ENCODE measurements at places on chromosomes 13 and 19.

- peak; percentile 46 for DNase-seq
Observed at GRCh38 chr19:1028062-1028926, 1.9 kb downstream of the CNN2 start.

- no peak for DNase-seq
Observed at GRCh38 chr19:51219307-51219706, 5.6 kb upstream of the CD33 start.

DNA sequence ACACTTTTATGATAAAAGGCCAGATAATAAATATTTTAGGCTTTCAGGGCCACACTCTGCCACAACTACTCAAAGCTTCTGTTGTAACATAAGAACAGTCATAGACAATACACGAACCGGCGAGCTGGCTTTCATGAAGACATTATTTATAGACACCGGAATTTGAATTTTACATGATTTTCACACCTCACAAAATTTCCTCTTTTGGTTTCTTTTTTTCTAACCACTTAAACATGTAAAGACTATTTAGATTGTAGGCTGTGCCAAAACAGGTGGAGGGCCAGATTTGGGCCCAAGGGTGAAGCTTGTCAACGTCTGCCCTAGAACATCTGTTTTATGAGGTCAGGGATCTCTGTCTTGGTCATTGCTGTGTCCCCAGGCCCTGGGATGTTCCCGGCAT lies 29.7 kb upstream of the FXYD3 start:
- DNase-seq: no peak

DNA sequence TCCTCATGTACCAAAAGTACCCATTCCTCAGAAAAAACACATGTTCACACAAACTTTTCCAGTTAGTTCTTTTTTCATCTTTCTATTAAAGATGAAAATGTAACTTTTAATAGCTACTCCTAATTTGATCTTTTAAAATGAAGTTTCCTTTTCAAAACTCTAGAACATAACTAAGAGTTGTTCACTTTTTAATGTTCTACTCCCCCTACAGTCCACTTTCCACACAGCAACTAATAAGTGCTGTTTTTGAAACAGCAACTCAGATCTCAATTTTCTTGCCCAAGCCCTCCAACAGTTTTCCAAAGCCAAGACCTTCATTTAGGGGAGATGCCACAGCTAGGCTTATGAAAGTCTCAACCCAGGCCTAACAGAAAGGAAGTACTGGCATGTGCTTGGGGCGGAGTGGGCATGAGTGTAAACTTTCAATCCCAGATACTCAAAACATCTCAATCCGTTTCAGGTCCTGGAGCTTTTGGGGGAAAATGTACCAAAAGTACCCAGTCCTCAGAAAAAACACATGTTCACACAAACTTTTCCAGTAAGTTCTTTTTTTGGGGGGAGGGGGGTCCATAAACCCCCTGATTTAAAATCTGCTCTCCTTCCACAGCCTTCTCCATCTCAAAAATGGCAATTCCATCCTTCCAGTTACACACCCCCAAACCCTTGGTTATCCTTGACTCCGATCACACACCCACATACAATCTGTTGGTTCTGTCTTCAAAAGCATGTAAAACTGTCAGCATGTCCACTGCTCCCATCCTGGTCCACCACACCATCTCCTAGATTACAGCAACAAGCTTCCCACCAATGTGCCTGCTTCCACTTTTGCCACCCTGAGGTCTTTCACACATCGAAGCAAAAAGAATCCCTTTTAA lies 2.0 kb downstream of the FBL start:
- peak; percentile 58 for DNase-seq

DNA sequence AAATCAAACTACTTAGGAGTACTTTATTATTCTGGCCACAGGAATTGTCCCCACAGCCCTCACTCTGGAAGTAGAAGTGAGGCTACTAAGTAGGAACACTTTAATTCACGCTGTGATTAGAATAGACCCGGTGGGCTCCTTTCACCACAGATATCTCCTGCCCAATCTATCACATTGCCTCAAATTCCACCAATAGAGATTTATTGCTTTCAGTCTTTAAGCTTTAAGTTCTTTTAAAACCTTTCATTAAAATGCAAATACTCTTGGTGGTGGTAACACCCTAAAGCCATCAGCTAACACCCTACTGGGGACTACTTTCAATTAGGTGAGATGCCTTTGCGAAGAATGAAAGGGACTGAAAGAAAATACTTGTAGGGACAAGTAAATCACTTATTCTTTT lies 181.9 kb downstream of the DACH1 start:
- DNase-seq: no peak

DNA sequence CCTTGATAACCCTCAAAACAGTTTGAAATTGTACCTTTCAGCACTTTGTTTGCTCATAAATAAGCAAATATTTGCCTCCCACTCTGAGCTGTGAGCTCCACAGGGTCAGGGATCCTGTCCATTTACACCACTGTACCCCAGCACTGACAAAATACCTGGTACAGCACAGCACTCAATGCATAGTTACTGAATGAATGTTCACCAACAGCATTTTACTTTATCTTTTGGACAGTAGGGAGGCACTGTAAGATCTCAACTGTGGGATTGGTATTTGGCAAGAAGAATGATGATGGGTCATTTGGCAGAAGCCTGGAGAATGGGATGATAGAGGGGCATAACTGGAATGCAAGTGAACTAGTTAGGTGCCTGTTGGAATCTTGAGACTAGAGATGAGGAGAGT lies 127.2 kb upstream of the ARGLU1 start:
- DNase-seq: no peak

GRCh38 chr19:47481460-47482052 lies 2.5 kb downstream of the KPTN start:
- DNase-seq: no peak

DNA sequence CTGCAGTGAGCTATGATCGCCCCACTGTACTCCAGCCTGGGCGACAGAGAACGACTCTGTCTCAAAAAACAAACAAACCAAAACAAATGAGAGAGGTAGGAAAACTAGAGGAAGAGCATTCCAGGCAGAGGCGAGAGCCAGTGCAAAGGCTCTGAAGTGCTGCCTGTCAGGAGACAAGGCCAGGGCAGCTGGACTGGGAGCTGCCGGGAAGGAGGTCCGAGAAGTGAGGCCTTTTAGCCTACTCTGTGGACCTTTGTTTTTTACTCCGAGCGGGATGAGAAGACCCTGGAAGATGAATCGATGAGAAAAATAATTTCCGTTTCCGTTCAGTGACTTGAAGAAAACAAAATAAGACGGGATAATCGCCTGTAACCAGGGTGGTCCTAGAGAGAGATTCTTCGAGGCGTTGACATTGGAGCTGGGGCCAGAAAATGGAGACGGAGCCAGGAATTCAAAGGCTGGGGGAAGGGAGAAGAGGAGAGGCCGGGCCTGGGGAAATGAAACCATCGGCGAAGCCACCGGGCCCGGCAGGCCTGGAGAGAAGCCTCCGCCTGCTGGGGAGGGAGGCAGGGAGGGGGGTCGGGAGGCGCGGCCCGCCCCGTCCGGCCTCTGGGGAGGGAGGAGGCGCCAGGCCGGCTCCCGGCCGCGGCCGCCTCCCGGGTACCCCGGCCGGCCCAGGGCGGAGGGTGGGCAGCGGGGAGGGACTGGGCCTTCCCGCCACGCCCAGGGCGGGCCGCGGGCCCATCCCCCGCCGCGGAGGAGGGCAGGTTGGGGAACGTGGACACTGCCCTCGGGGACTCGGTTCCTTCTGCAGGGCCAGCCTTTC lies 7.8 kb upstream of the SERTAD1 start:
- DNase-seq: peak; percentile 91

DNA sequence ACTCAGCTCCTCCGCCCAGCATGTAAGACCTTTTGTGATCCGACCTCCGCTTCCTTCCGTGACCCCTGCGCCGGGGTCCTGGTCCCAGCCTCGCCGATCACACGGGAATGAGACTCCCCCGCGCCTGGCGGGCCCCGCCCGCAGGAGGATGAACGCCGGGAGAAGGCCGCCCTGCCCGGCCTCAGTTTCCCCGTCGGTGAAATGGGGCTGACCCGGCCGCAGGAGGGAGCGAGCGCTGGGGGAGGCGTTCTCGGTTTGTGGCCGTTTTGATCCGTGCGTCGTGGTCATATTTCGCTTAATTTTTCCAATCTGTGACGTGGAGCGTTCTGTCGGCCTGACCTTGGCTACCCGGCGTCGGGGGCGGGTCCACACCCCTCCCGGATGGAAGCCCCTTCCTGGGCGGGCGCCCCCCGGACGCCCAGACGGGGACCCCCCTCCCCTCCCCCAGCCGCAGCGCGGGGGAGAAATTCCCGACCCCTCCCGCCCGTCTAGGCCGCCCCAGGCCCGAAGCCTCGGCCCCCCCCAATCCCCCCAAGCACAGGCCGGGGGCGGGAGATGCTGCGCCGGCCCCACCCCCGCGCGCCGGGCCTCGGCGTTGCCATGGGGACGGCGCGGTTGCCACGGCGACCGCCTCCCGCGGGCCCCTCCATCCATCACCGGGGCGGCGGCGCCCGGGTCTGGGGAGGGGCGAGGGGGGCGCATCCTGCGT lies 11.1 kb downstream of the PALM start:
- DNase-seq: no peak

- DNase-seq: no peak
Observed at GRCh38 chr13:20801707-20802106, 27.9 kb upstream of the EEF1AKMT1 start.

DNA sequence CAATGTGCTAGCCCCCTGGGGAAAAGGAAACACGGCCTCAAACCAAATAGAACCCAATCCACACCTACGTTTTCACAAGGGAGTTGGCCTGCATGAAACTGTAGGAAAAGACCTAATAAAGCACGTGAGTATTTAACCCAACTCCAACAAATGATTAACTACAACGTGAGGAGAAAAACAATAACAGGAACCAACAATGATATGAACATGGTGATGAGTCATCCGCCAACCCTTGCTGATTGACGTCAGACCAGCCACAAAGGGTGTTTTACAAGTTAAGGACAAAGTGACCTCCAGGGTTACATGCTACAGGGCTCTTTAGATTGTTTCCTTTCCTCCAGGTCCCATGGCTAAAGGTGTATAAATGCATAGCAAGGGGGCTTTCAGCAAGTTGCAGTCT lies 460.5 kb downstream of the COG6 start:
- no peak for DNase-seq

- no peak for DNase-seq
Observed at GRCh38 chr13:80161219-80161618, 179.7 kb downstream of the SPRY2 start.

DNA sequence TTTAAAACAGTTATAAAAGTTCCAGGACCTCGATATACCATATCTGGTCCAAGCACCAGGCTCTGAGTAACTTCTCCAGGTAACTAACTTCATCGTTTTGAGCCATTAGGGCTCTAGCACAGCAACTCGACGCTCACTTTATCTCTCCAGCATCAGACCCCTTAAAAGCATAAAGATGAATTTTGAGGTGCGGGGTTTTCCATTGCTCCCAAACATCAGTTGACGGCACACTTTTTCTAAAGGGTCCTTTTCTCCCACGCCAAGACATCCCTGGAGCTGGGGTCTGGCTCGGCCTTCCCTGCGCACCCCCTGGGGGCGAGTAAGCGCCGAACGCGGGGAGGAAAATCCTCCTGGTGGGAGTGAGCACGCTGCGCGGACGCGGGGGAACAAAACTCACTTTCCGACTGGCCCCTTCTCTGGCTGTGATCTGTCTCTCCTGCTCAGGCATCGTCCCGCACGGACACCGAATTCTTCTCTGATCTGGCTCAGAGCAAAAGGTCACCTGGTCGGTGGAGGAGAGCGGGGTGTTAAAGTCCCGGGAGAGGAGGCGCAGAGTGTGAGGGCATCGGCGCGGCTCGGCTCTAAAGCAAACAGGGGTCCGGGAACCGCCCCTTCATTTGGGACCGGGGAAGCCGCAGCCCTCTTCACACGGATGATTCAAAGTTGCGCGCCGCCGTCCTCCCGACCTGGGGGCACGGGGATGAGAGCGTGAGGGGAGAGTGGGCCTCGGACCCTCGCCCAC lies at the start of gene ATP7B:
Gene ATP7B (minus strand): TSS at position 561 of the 742 bp plus-strand sequence. CDS start 113 bp downstream, at position 448.
- no peak for DNase-seq

Data from NCI-H345 (cell line).